ENCODE measurements at places on chromosomes 3 and 15.

DNA sequence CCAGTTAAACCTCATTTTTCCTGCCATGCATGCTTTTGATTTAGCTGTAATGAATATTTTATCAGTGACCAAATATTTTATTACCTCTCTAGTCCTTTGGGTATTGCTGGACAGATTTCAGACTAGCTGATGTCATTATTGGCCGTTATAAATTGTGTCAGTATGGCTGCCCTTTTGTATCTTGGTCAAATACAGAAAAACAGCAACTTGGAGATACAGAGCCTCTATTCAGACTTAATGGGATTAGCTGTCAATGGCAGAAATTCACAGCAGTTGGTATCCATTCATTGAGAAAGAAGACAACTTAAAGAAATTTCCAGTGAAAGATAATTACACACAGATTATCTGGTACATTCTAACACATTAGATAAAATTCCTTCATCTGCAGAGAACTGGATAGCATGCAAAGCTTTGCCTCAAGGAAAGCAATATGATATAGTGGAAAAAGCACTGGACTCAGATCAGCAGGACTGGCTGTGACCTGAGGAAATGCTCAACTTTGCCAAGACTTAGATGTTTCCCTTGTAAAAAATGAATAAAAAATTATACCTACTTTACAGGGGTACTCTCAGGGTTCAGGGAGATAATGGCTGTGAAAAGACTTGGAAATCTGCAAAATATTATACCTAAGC, 20.8 kb downstream of the COL6A6 start:
- no peak for DNase-seq

DNA sequence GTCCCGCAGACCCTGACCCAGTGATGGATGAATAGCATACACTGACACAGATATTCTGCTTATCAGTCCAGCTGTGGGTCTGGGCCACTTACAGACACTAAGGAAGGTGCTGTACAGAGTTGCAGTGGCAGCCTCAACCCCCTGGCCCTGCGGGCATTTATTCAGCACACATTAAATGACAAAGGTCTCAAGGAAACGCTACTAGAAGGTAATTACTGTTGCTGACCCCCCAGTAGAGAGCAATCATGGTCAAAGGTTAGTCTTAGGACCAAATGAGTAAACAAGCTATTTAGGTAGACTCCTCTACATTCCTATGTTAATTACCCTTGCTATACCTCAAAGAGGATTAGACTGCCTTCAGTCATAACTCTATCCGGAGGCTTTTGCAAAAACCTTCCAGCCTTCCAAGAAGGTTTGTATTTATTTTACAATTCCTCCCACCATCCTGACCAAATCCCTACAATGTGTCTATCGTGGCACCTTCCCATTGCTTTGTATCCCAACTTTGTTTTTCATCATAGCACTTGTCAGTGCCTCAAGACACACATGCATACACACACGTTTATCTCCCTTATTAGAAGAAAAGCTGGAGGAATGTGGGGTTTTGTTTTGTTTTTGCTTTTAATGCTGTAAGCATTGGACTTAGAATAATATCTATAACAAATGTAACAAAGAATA, 227.9 kb downstream of the PYDC2 start:
- no peak for DNase-seq

GRCh38 chr3:61073566-61074165, 177.6 kb downstream of the FHIT start:
- no peak for DNase-seq

DNA sequence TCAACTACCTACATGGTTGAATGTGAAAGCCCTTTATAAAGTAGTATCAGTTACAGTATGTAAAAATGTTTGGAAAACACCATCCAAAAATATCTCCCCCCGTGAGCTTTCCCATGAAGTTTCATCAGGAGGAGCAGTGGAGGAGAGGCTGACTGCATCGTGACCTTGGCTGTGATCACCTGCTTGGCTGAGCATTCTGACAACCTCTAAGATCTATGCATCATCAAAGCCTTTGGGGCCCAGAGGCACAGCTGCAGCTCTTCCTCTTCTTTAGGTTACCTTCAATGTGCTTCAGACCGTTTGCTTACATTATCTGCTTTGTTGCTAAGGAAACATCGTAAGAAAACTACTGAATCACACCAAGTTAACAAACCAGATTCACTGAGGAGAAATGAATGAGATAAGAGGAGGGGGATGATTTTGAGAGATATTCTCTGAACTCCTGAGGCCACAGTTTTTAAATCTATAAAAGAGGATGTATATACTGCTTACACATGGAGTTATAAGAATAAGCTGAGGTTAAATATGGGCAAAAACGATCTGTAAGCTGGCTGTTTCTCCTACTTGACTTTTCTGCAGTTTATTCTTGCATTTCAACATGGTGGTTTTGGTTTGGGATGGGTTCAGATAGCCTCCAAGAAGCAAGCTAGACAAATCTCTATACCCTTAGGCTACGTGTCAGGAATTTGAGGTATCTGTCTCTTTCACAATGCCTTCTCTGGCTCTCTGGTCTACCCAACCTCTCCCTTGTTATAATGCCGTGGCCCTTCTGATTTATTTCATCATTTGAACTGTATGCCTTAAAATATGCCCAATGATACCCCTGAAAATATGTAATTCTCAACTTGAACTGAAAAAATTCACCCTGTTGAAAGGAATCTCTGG, 4.0 kb downstream of the GCSAM start:
- DNase-seq, result peak; percentile 37

DNA sequence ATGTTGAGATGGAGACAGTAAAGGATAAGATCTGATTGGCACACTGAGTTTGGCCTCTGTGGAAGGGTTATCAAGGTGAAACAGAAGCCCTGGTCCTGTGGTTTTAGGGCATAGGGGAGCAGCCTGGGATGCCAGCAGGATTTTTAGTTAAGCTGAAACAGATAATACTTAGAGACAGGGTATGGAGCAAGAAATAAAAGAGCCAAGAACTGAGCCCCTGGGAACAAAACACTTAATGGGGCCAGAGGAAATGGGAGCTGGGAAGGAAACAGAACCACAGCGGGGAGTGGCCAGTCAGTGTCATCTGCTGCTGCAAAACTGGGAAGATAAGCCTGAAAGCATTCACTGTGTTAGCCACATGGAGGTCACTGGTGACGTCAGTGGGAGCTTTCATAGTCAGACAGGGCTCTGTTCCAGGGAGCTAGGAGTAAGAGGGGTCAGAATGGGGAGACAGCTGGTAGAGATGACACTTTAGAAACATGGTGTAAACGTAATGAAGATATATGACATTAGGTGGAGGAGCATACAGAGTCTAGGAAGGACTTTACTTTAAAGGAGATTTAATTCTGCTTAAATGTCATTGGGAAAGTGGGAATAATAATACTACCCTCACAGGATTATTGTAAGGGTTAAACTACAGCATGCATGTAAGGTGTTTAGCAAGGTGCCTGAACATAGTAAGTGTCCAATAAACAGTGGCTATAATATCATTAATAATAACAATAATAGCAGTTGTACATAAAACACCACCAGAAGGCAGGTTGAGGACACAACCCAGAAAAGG, 172.7 kb upstream of the CTNNB1 start:
- DNase-seq, result no peak

- no peak for DNase-seq
These were observed 722.3 kb upstream of the NECTIN3 start for GRCh38 chr3:110349295-110349694.

DNA sequence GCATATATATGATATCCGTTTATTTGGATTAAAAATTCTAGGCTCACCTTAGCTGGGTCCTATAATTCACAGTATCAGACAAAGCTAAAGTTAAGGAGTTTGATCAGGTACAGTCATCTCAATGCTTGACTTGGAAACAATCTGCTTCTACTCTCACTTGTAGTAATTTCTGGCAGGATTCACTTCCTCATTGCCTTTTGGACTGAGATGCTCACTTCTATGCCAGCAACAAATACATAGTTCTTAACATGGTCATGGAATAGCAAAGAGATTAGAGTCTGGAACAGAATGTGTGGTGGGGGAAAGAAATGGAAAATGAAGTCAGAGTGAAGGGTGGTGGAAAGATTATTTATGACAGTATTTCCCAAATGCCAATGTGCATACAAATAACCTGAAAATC, 693.6 kb downstream of the CADM2 start:
- no peak for DNase-seq

- no peak for DNase-seq
These were observed 44.5 kb downstream of the OSBPL10 start for GRCh38 chr3:31936420-31937060.

DNA sequence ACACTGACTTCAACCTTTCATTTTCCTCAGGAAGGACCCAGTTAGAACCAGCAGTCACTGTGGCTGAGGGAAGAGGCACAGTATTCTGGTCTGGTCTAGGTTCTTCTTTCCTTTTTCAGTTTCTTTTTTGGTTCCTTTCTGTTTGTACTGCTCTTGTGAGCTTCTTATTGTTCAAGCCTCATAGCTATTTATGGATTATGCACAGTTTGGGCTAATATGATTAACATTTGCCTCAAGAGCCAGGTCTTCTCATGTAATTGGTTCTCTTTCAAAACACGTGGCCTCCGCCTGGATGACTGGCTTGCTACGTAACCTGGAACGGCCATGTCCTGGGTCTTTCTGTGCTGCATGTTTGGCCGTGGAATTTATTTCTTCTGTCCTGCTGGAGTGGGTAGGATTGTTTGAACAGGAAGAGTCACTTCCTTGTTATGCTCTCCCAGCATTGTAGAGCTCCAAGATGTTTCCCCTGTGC, 43.3 kb downstream of the RBMS3 start:
- no peak for DNase-seq

DNA sequence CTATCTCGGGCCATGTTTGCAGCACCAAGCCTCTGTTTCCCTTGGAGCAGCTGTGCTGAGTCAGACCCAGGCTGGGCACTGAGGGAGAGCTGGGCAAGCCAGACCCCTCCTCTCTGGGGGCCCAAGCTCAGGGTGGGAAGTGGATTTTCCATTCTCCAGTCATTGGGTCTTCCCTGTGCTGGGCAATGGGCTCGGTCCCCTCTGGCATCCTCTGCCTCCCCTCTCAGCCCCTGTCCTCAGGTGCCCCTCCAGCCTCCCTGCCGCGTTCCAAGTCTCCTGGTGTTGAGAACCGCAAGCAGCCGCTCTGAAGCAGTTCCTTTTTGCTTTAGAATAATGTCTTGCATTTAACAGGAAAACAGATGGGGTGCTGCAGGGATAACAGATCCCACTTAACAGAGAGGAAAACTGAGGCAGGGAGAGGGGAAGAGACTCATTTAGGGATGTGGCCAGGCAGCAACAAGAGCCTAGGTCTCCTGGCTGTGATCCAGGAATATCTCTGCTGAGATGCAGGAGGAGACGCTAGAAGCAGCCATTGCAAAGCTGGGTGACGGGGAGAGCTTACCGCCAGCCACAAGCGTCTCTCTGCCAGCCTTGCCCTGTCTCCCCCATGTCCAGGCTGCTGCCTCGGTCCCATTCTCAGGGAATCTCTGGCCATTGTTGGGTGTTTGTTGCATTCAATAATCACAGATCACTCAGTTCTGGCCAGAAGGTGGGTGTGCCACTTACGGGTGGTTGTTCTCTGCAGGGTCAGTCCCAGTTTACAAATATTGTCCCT, 1.2 kb downstream of the RHO start:
- no peak for DNase-seq

DNA sequence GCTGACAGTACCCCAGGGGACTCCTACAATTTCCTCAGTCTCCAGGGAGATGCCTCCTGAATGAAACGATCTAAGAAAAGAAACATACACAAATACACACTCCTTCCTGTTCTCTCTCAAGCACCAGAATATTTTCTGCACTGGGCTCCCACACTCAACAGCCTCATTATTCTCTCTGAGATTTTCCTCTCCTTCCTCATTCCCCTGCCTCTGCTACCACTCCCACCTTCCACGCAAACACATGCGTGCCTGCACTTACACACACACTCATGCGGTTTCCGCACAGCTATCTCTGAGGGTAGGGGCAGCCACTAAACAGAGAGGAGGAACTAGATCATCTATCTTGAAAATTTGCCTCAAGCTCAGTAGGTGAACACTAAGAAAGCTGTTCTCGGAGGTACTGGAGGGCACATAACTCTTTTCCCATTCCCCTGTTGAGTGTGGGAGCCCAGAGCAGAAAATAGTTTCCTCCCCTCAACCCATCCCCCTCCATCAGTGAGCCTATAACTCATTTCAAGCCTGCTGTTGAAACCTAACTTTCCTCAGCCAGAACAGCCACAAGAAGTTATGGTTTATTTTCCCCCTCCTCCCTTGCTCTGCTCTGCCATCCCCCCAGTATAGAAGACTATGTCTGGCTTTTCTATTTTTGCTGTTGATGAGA, 30.5 kb upstream of the TIPARP start:
- peak; percentile 12 for DNase-seq

- DNase-seq, result no peak
These were observed 65.9 kb downstream of the ADAMTS9 start for GRCh38 chr3:64621726-64622395.

DNA sequence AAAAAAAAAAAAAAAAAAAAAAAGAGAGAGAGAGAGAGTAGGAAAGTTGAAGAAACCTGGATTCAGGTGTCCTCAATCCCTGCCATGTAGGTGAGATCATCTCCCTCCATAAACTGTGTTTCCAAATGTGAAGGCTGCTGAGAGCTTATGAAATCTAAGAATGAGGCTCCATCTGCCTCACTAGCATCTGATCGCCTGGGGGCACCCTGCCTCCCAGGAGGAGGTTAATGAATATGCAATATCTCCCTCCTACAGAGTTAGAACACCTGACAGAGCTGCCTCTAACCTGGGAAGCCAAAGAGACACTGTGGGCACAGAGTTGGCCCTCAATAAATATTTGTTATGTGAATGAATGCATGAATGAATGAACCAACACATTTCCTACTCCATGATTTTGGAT, 23.8 kb upstream of the ZNF148 start:
- DNase-seq, result no peak

DNA sequence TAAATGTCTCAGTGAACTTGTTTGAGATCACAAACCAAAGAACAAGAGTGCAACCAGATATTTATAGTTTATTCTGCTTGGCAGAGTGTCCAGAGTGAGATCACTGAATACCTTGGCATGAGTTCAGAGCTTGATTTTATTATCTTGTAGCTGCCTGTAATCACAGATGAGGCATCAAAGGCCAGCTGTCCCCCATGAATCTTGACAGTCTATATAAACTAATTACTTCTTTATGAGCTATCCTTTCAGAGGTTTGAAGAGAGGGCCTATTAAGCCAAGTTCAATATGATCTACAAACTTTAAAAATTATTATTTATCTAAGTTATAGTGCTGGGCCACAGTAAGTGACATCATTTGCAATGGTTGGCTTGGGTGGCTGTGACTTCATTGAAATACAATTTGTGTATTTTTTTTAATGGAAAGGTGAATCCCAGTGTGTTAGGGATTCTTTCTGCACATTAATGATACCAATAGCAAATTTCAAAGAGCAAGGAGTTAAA, 251.5 kb downstream of the CLSTN2 start:
- DNase-seq, result no peak

DNA sequence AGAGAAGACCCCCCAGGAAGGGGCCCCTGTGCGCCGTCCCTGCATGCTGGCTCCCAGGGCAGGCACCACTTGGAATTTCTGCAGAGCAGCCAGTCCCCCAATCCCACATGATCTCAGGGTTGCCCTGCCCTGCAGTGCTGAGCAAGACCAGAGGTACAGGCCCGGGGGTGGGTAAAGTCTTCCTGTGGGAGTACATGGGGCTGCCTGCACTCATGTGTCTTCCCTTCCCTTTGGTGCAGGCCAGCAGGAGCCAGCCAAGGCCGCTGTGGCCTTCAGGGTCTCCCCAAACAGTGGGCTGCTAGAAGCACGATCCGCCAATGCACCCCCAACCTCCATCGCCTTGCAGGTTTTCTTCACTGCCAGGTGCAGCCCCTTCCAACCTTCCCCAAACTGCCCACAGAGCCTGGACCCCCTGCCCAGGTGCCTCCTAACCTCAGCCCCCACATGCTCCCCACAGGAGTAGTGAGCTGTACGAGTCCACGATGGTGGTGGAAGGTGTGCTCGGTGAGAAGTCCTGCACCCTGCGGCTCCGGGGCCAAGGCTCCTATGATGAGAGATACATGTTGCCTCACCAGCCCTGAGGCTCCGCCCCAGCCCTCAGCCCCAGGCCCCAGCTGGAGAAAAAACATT, 15.0 kb downstream of the ACAA1 start:
- DNase-seq, result no peak
